ENCODE measurements at places on chromosomes 12 and 14.

- no peak for DNase-seq
Observed at GRCh38 chr12:15712823-15713660, 76.1 kb downstream of the EPS8 start.

- no peak for DNase-seq
Observed at GRCh38 chr12:15787778-15788177, 1.4 kb downstream of the EPS8 start.

- no peak for DNase-seq
Observed at GRCh38 chr14:76083796-76084765, 67.6 kb upstream of the GPATCH2L start.

GRCh38 chr12:622416-622815 lies 40.8 kb downstream of the NINJ2 start:
- DNase-seq: no peak

GRCh38 chr14:61918998-61919397 lies 156.8 kb downstream of the SNAPC1 start:
- DNase-seq: no peak

DNA sequence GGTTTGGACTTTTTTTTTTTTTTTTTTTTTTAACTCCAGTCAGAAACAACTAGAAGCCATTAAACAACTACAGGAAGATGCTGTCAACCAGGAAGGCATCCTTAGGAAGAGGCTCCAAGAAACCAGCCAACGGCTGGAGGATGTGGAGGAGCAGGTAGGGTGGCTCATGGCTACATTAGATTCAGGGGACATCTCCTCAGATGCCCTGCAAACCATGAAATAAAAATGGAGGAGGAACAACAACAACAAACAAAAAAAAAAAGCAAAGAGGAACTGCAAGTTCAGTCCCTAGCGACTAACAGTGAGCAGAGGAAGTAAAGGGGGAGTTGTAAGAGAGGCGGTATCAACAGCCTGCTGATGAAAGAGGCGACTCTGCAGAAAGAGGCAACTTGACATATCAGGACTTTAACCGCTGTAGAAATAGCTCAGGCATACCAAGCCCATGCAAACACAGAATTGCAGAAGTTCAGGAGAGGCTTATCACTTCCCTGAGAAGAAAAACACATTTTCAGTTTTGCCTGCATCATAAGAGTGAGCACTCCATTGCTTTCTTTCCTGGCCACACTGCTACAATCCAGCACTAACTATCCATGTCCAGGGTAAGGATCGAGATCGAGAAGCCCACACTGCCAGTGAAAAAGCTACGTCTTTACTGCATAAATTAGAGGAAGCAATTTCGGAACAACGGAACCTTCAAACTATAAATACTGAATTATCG lies 103.5 kb upstream of the BCAT1 start:
- DNase-seq: no peak

GRCh38 chr12:67424784-67425183 lies 155.6 kb downstream of the CAND1 start:
- no peak for DNase-seq

- no peak for DNase-seq
Observed at GRCh38 chr12:114439817-114440216, 33.9 kb upstream of the TBX5 start.
